ENCODE measurements at places on chromosomes 4 and X.

DNA sequence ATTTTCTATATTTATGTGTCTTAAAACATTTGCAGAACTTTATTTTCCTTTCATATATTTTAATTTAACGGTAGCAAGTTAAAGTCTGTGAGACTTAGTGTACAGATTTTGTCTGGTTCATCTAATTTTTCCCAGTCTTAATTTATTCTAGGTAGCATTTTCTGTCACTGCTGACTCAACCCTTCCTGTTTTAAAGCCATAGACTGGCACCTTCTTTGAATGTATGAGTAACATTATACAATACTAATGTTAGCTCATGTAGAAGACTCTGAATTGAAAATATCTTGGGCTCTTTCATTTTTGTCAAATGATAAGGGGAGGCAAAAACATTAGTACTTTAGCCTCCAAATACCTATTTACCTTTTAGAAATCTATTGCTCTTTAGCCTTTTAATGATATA, 43.6 kb downstream of the BLTP1 start:
- no peak for DNase-seq

- no peak for DNase-seq
Observed at GRCh38 chr4:189979196-189980047, 38.8 kb downstream of the FRG1 start.

DNA sequence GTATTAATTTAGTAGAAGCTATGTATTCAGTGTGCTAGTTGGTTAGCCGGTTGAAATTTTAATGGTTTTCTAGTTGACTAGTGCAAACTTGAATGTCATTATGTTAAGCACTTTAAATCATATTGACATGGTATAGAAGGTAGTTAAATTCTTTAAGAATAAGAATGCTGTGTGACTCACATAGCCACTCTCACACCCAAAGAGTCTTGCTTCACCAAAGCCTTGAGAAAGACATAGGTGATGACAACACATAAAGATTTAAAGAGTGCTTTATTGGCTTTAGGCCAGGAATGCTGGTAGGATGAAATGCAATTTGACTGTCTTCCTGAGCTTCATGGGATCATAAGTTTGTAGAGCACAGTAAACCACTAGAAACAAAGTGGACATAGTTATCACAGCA, 85.3 kb downstream of the DCAF8L2 start:
- no peak for DNase-seq

DNA sequence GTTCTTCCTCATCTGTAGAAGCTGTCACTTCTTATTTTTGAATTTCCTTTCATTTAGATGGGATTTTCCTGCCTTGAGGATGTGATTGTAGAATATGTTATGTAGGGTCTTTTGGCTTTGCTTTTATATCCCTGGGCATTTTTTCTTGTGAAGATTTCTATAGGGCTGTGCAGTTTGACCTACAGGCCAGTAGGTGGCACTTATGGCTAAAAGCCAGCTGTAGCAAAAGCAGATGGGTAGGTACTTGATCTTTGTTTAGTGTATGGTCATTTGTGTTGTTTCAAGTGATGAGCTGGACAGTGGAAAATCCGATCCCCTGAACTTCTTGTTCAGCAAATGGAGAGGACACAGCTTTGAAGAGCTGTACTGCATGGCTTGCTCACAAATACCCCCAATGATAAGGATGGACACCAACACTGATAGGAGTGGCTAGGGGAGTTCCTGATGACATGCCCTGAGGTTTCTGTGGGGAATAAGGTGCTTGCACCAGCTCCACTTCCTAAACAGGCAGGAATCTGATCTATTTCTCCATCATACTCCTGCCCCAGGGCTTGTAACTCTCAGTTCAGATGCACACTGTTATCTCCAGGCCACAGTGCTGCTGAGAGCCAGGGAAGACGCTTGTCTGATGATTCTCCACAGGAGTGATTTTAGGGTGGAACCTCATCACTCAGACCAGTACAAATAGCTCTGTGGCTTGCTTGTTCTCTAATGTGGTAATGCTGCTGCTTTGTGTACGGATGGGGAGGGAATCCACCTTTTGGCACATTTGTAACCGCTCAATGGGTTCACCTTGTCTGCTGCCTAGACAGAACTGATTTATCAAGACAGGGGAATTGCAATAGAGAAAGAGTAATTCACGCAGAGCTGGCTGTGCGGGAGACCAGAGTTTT, 417.1 kb upstream of the MAGEB16 start:
- DNase-seq: no peak

GRCh38 chr4:97367878-97368277, 775.4 kb downstream of the STPG2 start:
- no peak for DNase-seq

DNA sequence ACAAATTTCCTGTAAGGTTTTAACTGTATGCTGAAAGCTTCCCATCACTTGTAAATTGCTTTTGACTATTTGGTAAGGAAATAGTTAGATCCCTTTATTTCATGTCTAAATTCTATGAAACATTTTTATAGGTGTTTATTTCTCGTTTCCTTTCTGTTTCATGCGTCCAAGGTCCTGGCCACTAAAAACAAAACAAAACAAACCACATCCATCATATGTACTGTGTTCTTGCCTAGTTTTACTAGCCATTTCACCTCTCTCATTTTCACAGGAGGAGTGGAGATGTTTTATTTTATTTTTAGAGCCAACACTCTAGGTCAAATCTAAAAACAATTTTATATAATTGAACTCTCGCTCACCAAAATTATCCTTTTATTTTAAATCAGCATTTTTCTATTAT, 375.2 kb upstream of the CTSO start:
- no peak for DNase-seq

- no peak for DNase-seq
Observed at GRCh38 chr4:141102367-141102766, 30.9 kb downstream of the RNF150 start.

- DNase-seq: no peak
Observed at GRCh38 chrX:141320801-141321200, 78.5 kb upstream of the SPANXC start.

DNA sequence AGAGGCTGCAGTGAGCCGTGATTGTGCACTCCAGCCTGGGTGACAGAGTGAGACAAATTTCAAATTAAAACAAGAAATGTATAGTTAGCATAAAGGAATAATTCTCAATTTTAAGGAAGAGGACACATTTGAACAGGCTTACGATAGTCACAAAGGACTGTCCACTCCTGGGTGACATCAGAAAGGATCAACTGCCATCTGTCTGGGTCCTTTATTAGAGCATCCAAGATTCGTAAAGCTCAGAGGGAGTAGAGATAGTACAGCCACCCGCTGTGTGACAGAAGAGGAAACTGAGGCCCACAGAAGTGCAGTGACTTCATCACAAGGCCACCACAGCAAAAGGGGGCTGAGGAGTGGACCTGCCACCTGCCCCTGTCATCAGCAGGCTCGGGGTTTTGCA, 149.3 kb upstream of the RBPJ start:
- no peak for DNase-seq

DNA sequence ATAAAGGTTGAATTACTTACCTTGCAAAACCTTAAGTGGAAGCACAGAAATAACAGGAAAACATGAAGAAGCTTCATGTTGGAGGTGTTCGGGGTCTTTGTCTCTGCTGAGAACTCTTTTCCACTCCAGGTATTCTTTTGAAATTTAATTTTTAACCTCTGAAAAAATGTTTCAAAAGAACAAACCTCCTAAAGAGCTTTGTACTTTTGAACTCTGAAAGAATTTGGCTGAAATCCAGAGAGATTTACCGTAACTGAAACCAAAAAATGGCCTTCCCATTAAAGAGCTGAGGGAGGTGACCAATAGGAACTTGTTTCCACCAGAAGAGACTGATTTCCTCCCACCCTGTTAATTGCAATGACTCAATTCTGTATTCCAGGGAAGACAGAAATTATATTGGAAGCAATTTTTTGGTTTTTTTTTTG, at the start of gene CFI:
Gene CFI (minus strand): TSS at position 105 of the 425 bp plus-strand sequence. CDS start 28 bp downstream, at position 77.
- DNase-seq: no peak

GRCh38 chr4:66929748-66930147, 615.6 kb downstream of the CENPC start:
- DNase-seq: no peak

DNA sequence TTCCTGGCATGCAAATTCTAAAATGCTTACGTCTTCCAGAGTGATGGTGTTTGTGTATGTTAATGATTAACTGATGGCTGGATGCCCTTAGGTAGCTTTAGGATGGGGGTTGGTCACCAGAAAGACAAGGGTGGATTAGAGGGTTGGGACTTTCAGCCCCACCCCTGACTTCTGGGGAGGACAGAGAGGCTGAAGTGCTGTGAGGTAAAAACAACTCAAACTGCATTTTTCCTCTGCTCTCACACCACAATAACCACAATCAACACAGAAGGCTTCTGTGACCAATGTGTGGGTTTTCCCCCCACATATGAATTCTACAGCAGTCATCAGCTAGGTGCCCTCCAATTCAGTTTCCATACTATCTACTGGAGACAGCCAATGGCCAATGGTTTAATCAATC, 18.7 kb upstream of the DDIT4L start:
- no peak for DNase-seq

DNA sequence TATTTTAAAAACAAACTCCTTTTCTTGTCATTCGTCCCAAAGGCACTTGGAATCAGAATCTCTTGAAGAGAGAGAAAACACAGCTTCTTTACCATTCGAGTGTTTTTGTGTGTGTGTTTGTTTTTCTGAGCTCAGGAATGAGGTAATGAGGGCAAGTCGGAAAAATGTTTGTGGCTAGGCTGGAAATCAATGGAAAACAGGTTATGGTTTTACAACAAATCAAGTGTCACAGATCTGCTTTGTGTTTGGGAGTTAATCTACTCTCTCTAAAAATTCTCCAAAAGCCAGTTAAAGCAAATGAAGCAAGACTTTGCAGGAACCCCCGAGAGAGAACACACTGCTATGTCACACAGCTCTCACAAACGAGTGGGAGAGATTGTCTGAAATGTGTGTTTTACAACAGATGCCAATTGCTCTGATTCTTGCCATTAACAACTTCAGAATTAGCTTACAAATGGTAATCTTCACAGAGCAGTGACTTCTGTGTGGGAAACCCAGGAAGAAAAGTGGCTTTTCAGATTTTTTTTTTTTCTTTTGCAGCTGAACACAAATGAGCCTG, 264.1 kb downstream of the CBLL2 start:
- DNase-seq: no peak

DNA sequence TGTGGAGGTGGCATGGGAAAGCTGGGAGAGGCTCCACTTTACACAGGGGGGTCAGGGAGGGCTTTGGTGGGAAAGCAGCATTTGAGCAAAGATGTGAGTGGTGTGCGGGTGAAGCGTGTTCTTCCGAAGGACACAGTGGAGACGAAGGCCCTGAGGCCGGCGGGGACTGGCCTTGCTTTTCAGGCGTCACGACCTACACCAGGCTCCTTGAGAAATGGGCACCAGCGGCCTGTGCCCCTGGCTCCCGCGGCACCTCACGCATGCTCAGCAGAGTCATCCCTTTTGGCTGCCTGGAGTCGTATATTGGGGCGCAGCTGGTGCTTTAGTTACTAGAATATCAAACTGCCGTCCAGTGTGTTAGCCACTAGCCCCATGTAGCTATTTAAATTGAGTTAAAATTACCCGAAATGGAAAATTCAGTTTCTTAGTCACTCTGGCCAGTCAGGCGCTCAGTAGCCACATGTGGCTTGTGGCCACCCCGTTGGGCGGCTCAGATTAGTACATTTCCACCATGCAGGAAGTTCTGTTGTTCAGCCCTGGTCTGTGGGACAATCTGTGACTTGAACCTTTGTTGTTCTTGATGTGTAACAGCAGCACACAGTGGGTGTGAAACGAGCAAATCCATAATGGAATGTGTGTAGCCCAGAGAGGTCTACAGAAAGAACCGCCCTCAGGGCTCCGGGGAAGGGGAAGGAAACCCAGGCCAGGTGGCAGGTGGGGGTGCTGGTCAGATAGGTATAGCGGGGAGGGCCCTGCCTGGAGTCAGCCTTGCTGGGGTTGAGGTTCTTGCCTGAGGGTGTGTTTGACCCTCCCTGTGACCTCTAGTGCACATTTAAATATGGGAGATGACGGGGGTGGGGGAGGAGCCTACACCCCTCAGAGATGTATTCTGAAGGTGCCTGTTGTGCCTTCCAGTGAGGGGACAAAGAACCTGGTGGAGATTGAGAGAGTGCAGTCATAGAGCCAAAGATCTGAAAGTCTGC, 30.4 kb downstream of the TBC1D14 start:
- no peak for DNase-seq

DNA sequence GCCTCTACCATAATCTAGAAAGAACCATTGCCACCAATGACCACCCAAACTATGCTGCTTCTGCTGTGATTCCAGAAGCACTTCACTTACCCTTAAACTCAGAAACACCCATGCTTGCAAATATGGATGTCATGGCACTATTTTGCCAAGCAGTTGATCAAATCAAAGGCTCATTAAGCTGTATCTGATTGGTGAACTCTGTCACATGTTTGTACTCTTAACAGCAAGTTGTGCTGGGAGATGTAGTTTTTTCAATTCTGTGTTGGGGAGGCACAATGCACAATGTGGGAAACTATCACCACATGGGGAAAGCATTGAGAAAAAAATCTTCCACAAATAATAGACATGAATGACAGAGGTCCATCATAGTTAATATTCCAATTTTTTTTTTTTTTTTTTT, 19.2 kb upstream of the SPCS3 start:
- no peak for DNase-seq

GRCh38 chr4:57989430-57989829, 879.2 kb upstream of the IGFBP7 start:
- no peak for DNase-seq

- no peak for DNase-seq
Observed at GRCh38 chr4:68359508-68359907, 9.6 kb upstream of the YTHDC1 start.

DNA sequence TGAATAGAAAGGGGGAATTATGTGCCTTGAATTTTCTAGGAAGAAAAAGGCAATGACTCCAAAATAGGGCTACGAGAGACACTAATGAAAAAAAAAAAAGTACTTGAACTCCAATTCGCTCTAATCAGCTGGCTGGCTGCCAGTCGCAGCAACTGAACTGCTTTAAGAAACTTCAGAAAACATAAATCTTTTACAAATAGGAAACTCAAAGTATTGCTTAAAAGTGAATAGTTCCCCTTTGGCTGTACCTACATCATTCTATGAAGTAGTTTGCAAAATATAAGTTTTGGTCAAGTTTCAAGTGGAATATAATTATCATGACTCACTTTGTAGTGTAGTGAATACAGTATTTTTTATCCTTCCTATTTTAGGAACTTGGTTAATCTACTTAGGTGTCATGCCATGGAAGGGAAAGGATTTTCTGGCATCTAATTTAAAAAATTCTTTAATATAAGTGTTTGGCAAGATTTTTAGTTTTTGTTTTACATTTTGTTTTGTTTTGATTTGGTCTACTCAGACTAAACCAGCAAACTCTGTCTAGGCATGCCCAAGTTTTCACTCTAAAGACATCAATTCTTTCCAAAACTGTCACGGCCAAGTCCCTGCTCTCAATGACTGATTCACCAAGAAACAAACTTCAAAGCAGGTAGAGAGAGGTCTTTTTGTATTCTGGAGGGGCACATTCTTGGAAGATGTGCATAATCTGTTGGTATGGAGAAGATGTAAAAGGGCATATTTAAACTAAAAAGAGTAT, 382.4 kb upstream of the GALNT7 start:
- no peak for DNase-seq

GRCh38 chrX:139204898-139205667, 325.5 kb upstream of the F9 start:
- no peak for DNase-seq

Measured in activated T-cell treated with anti-CD3 and anti-CD28 coated beads for 1 hour (primary cell).